ENCODE measurements at places on chromosomes 11 and 22.
A peak's percentile ranks its signal among the peaks of the same experiment; 100 is the strongest.

DNA sequence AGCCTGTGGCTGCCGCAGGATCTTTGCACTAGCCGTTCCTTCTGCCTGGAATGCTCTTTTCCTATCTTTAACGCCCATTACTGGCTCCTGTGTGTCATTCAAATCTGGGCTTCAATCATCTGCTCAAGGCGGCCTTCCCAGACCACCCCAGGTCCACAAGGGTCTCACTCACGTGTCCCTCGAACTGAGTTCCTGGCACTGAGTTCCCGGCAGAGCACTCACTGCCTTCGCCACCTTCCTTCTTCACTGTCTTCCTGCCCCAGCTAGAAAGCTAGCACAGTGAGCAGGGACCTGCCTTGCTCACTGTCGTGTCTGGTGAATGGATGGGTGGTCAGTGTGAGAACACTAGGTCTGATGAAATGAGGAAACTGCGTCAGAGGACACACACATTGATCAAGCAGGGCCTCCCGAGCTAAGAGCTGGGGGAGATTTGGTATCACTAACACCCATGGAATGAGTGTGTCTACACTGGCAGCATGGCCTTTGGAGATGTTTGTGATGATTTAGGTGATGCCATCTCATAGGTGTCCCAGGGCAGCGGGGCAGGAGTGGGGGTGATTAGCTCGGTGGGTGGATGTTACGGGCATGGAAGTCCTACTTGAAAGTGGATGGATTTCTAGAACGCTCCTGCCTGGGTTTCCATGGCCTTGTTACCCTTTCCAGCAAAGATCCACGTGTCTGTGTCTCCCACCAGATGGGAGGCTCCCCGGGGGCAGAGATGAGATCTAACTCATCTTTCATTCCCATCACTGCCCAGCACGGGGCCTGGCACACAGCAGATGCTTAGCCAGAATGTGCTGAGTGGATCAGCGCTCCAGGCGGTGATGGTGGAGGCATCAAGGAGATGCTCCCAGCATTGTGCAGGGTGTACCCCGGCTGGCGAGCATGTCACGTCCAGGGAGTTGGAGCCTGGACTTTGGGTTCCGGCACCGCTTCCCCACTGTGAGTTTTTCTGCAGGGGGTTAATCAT lies 64.5 kb downstream of the SHISAL1 start:
- no peak for DNase-seq

DNA sequence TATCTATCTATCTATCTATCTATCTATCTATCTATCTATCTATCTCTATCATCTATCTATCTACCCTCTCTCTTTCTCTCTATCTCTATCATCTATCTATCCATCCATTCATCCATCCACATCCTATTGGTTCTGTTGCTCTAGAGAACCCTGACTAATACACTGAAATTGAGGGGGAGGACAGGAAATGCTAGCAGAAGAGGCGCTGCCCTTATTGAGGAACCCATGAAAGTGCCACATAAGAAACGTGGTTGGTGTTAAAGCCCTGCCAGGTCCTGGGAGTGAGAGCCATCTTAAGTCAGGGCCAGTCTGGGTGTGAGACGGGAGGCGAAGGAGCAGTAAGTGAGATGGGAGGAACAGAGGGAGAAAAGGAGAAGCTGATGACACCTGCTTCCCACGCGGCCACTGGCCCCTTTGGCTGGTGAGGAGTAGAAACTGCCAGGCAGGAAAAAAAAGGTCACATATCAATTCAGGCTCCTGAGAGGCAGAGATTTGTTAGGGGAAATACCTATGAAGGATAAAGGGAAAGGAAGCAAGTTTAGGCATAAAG lies 87.9 kb upstream of the PLET1 start:
- DNase-seq, result no peak

- DNase-seq, result no peak
Observed at GRCh38 chr22:44295406-44295805, 17.3 kb downstream of the SHISAL1 start.

DNA sequence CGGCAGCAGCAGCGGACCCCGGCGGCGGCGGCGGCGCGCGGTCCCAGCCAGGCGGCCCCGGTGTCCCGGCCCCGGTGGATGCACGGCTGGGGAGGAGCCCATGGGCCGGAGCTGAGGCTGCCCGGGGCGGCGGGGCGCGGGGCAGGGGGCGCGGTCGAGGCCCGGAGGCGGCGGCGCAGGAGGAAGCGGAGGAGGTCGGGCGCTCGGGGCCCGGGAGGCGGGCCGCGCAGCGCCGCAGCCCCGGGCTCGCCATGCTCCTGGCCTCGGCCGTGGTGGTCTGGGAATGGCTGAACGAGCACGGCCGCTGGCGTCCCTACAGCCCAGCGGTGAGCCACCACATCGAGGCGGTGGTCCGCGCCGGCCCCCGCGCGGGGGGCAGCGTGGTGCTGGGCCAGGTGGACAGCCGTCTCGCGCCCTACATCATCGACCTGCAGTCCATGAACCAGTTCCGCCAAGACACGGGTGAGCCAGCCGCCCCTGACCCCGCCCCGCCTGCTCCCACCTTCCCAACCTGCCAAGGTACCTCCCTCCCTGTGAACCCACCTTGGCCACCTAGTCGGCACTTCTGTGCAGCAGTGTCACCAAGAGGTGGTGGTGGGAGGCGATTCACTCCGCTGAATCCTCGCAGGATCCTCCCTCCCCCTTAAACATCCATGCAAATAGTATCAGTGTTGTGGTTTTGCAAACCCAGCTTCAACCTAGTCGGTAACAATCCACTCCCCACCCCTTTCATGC lies 580 bp downstream of the DTX4 start:
- no peak for DNase-seq

DNA sequence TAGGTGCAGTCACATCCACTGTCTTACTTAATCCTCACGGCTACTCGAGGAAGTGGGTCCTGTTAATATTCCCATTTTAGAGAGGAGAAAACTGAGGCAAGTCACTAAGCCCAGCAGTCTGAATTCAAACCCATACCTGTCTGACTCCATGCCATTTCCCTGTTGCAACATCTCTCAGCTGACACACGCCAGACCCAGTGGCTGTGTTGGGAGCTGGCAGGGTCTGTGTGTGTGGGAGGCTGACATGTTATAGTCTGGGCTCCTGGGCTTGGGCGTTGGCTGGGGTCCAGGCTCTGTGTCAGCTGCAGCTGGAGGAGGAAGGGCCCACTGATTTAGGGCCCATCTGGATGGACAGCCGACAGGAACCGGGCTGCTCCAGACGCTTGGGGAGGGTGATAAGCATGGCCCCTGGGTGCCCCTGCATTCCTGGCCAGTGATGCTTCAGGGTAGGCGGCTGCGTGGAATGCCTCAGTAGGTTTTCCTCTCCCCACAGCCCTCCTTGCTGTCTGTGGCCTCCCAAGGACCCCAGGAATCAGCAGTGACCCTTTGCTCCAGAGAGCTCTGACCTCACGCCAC lies 562.5 kb downstream of the MN1 start:
- peak; percentile 82 for DNase-seq

DNA sequence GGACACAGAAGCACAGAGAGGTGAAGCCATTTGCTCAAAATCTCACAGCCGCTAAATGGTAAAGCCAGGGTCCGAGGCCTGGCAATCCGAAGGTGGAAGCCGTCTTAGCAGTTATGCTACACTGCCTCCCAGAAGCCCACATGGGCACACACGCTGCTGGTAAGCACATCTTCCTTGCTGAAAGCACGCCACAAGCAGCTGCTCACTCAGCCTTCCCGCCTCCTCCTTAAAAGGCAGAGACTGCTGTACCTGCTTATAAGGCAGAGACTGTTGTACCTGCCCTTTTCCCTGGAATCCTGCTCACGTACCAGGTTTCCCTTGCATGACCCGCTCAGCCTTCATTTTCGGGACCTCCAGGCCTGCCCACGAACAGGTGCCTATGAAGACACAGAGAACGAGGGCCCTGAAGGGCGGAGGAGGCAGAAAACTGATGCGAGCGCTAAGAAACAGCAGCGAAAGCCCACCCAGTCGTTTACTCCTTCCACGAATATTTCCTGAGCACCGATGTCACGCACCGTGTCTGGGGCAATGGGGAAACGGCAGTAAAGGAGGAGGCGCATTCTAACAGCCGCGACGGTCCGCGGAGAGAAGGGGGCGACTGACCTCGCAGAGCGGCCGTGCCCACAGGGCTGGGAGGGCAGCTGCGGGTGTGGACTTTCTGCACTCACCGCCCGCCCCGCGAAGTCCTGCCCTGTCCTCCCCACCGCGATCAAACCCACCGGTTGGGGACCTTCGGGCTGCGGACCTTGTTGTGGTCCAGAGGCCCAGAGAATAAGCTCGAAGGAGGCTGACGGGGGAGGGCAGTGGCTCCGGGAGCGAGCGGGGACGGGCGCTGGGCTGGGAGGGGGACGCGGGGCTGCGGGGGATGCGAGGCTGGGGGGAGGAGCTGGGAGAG lies 13.0 kb downstream of the SPATA19 start:
- no peak for DNase-seq

Measured in omental fat pad (tissue), 4 donors.